Activated CD4-positive, alpha-beta T cell treated with anti-CD3 and anti-CD28 coated beads, Interleukin-2, Interleukin-4, amounts not matched to agents 100 ng/mL and 50 ng/mL, durations not matched to agents 16 hours and 8 hours (primary cell): ENCODE measurements at places on chromosomes 3 and 15.

DNA sequence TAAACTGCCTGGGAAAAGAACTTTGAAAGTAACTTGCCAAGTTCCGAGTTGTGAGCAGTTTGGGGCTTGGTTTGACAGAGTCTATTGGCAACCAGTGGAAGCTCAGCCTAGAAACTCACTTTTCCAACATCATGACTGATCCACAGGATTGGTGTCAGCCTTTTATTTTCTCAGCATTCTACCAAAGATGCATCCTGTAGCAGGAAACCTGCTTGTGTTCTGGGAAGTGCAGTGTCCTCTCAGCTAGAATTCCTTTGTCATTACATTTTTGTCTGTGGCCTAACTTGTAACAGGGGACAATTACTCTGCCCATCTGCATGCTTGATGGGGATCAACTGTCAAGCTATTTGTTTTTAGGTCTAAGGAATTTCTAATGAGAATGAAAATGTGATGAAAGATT is 116.7 kb upstream of the LMOD3 start:
- DNase-seq = no peak

- DNase-seq = no peak
Observed at GRCh38 chr3:129837065-129837642, 56.4 kb downstream of the TMCC1 start.

DNA sequence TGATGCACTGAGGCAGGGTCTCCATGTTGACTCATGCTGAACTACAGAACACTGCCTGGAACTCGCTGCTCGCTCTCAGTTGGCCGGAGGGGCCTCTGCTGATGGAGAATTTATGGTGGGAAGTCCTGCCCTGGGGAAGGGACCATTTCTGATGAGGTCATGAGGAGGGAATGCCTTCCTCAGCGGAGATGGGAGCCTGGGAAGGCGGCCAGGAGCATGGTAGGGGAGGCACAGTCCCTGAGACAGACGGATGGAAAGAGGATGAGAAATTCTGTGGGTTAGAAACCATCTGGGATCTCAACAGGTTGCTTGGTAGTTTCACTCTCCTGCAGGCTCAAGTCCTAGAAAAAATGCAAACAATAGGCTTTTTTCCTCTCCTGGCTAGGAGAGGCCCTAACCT is 56.8 kb upstream of the TPM1 start:
- no peak for DNase-seq

- no peak for DNase-seq
Observed at GRCh38 chr15:71659730-71660067, 150.7 kb upstream of the NR2E3 start.

- DNase-seq = no peak
Observed at GRCh38 chr3:139238281-139239030, 105.4 kb upstream of the MRPS22 start.

GRCh38 chr3:13559764-13560525 is 11.0 kb downstream of the FBLN2 start:
- no peak for DNase-seq

DNA sequence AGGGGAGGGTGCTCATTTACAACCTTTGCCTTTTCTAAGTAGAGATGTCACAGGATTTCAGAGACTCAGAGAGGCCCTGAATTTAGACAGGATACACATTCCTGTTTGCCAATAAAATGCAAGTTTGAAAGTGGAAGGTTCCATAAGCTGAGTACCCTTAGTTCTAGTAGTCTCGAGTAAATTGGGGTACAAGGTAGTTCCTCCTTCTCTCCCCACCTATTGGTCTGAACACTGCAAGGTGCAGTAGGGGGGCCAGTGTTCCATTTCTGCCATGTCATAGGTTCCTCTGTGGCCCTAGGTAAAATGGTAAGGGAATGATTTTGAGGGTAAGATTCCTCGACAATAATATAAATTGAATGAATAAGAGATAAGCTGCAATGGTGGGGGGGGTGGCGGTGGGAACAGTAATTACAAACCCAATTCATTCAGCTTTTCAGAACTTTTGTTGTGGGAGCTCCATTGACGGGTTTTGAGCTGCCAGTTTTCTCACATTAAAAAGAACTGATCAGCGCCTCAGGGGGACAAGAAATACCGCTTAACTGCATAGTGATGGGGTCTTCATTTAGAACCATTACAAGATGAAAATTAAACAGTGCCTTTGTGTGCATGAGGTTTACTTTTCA is 5.9 kb downstream of the SOX2 start:
- DNase-seq = no peak

DNA sequence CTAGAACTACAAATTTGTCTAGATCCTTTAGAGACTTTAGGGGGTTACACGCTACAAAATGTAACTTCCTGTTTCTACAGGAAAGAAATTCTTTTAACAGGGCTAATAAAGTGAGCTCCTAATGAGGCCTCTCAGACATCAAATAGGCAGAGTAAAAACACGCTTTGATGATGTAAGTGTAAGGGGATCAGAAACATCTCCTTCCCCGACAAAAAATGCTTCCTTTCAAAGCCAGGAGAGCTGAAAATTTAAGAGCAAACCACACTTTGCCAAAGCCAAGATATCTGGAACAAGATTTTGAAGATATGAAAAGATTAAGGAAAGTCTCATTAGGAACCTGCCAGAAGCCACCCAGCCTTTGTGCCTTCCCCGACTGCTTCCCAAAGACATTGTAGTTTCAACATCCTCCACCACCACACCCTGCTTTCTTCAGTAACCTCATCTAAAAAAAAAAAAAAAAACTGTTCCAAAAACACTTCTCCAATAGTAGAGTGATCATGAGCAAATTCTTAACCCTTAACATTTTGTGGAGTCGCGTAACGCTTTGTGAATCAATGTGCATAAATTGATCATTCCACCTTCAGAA is 505.0 kb upstream of the THBS1 start:
- DNase-seq = no peak

GRCh38 chr15:83108266-83109219 is 1.1 kb downstream of the TM6SF1 start:
- peak; percentile 38 for DNase-seq

DNA sequence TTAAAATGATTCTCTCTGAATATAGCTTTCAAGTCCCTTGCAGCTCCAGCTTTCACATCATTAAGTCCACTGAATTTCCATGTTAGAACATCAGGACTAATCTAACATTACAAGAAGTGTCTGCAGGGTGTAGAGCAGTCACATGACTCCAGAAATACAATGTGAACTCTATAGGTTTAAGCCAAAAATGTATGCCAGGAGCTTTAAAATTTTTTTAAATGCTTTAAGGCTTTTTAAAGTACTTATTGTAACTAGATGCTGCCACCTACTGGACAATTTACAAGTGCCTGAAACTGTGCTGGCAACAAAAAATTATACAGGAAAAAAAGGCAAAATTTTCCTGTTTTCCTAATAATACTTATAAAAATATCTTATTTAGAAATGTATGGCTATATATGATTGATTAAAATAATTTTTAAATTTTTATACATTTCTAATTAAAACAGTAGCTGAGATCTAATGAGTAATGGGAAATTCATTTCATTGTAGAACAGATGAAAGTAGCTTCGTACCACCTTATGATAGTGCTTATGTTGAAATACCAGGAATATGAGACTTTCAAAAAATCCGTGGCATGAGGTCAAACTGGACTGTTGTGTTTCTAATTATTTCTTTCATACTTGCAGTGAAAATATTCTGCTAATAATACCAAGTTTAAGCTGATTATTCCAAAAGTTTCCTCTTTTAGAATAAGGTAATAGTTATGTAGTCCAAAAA is 25.7 kb downstream of the FSIP1 start:
- peak; percentile 60 for DNase-seq

GRCh38 chr3:165359005-165359404 is 162.8 kb upstream of the SLITRK3 start:
- no peak for DNase-seq

DNA sequence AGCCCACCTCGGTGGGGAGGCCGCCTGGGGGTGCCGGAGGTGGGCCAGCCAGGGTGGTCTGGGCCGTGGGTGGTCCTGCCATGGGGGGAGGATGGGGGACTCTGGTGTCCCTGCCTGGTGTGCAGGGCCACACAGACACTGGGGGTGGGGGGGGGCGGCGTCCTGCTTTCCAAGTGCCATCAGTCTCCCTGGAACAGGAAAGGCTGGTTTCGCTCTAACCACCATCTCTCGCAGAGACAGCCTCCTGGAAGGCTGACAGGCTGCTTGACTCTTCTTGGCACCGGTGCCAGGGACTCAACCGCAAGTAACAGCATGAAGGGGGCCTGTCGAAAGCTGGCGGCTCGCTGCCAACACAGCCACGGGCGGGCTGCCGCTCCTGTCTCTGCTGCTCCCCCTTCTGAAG is 40.3 kb downstream of the RGMA start:
- no peak for DNase-seq

DNA sequence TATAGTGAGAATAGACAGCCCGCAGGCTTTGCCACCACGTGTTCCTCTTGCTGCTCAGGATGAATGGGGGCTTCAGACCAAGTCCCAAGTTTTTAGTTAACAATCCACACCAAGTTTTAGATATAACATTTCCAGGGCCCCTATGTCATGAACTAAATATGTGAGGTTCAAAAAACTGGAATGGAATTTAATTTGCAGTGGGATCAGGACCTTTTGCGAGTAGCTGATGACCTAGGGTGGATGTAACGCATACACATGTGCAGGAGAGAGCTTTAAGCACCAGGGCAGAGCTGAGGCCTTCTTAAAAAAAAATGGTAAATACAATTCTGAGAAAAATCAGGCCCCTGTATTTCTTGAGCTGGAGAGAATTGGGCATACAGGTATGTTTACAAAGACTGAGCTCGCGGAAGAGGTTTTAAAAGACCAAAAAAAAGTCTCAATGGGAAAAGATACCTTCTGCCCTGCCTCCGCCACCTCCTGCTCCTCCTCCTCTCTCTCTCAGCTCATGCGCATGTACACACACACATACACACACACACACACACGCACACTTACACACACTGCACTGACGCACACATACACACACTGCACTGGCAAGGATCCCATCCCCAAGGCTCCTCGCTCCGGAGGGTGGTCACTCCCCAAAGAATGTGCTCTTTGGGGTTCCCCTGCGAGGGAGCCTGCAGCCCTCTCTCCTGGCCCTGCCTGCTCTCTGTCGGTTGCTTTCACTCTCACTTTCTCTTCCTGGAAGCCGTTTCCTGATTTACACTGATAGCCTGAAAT is 48.2 kb upstream of the IGF1R start:
- DNase-seq = peak; percentile 39

GRCh38 chr15:96335411-96336024 is 5.0 kb downstream of the NR2F2 start:
- DNase-seq = no peak

DNA sequence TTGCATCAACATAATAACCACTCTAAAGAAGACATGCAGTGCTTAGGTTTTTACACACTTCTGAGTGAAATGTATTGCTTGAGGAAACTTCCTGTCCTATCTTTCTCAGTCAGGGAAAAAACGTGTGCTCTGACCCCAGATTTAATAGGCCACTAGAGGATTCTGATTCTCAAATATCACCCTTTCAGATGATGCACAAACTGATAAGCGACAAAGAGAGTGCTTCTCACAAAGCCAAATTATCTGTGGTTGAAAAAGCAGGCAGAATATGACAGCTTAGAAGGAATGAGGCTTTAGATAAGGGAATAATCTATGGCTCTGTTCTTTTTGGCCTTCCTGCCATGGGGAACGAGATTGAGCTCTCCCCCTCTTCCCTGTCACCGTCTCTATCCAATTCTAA is 583.4 kb upstream of the SGO1 start:
- no peak for DNase-seq

GRCh38 chr3:30473374-30474051 is 132.9 kb upstream of the TGFBR2 start:
- DNase-seq = no peak

DNA sequence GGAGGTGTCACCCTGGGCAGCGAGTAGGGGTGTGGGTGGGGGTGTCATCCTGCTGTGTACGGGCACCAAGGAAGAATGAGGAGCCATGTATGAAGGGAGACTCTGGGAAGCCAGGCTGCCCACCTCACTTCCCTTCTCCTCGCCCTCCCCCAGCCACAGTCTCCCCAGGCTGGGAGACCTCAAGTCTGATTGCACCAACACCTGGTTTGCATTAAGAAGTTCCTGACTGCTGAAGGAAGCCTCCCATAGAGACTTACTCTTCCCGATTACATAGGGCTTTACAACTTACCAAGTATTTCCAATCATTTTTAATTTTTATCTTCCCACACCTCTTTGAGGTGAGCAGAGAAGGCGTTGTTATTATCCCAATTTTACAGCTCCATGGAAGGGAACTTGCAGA is 29.5 kb upstream of the SMAD3 start:
- DNase-seq = no peak

GRCh38 chr3:126926684-126927400 is 56.1 kb upstream of the PLXNA1 start:
- DNase-seq = no peak

GRCh38 chr3:22981861-22982260 is 221.3 kb upstream of the UBE2E2 start:
- DNase-seq = no peak

DNA sequence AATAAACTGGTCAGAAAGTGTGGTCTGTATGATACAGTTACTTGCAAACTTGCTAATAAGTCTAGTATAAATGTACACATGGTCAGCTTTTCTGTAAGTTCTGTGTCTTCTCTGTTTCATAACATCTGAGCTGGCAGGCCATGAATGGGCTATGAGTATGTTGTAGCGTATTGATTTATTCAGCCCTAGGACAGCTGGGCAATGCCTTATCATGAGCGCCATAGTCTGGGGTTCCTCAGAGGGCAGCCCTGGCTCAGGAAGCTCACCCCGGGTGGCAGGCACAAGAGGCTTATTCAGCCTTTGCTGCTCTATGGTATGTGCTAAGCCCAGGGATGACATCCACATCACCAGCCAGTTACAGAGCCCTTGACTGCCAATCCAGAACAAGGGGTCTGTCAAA is 50.7 kb upstream of the CCR2 start:
- DNase-seq = no peak

DNA sequence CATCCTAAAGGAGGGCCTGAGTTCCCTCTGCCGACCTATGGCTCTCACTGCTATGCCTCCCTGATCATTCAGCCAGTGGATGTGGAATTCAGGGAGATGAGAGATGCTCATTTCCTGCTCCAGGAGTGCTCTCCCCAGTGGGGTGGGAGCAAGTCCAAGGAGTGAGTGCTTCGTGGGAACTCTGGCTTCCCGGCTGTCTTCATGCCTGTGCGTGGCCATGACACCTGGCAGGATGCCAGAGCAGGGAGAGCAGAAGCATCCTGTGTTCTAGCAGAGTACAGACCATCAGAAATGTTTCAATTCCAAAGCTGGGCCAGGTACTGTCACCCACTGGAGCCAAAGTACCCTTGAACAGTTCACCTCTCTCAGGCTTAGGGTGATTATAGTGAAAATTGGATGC is 45.1 kb downstream of the APH1B start:
- no peak for DNase-seq

GRCh38 chr3:59938828-59939227 is 889.0 kb upstream of the CFAP20DC start:
- no peak for DNase-seq

DNA sequence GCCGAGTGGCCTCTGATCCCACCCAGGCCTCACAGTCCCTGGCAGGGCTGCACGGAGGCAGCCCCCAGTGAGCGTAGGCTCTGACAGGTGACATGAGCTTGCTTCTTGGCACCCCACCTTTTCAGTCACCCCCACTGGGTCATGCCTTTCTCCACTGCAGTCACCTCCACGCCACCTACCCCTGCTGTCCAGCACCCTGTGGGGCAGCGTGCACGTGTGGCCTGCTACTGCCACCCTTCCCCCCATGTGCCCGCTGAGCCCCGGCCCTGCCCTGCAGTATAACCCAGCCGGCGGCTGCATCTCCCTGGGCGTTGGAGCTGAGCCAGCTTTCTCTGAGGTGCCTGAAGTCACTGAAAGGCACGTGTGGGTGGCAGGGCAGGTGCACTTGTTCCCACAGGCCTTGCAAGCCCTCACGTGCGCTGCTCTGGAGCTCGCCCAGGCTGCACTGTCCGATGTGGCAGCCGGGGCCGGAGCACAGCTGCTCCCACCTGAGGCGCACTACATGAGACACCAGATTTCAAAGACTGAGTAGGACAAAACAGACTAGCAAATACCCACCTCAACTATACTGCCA is 65.6 kb downstream of the NIPA2 start:
- no peak for DNase-seq
